Activated T-helper 17 cell treated with anti-CD3 and anti-CD28 coated beads, Interleukin-2, amount 50 U/mL, for 72 hours (primary cell): ENCODE measurements at places on chromosomes 5 and 9. TPM values are rescaled to one million over a fixed set of nuclear protein-coding genes. Genes with fewer than 3 reads are reported as not detected.

DNA sequence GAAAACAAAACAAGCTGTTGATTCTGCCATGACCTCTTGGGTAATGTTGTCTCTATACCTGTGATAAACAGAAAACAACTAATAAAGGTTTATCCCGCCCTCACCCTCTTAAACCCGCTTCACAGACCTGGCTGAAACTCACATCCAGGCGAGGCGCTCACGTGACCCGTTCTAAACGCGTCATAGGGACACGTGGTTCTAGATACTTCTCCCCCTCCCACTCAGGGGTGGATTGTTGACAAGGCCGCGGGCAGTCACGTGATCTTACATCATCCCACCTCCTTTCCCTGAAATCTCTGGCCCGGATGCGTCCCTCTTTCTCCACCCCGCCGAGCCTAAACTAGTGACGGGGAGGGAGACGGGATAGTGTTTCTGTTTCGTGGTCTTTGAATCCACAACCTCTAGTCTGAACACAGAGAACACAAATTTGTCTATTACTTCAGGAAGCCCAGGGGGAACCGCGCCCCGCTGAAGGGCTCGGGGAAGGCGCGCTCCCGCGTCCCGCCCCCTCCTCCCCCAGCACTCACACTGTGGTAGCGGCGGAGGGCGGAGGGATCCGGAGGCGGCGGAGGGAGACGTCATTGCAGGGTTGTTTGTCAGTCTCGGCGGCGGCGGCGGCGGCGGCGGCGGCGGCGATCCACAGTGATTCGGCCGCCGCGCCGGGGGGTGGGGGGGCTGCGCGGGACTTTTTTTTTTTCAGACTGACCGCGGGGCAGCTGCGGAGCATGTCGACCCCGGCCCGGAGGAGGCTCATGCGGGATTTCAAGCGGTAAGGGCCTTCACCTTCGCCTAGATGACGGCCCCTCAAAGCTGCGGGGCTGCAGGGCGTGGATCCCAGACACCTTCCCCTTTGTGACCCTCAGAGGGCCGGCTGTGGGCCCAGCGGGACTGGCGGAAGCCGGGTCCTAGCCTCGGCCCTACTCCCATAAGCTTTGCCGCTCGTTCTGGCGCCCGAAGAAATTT, at the start of gene UBE2B:
Gene UBE2B, plus strand, starts transcription at position 699 of the 963 bp plus-strand sequence. Its CDS starts 27 bp downstream, at position 726.
- peak; percentile 79 for ATAC-seq

DNA sequence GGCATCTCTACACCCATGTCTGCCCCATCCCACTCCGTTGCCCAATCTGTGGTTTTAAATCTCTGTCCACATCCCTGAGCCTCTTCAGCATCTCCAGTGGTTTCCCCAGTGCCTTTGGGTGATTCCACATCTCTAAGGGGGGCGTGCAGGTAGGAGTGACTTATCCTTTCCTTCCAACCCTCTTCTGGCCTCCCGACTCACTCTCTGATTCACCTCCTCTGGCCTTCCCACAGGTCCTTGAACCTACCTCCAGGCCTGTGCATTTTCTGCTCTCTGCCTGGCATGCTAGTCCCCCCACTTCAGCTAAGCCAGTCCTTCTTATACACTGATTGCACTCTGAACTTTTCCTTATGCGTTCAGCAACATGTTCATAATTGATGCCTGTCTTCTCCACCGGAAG, 99.0 kb downstream of the RALGPS1 start:
- ATAC-seq = peak; percentile 24

Gene IFNA13
- total RNA-seq = not detected

DNA sequence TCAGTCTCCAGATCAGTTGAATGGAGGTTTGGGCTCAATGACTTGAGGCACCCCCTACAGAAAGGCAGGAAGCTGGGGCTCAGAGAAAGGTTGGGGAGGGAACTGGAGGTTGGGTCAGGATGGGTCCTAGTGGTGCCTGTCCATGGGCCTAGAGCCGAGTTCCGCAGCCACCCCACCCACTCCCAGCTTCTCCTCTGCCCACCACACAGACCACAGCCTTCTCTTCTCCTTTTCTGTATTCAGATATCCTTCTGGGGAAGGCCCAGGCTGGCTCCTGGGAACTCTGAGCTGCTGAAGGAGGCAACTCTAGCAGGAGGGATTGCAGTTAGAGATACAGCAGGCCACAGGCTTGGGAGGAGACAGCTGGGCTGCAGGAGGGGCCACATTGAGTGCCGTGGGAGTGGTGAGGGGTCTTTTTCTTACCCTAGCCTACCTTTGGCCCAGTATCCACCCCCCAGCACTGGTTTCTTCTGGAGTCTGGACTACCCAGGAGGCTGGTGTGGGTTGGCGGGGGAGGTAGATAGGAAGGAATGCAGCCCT, 15.4 kb upstream of the PTGS1 start:
- ATAC-seq = no peak

DNA sequence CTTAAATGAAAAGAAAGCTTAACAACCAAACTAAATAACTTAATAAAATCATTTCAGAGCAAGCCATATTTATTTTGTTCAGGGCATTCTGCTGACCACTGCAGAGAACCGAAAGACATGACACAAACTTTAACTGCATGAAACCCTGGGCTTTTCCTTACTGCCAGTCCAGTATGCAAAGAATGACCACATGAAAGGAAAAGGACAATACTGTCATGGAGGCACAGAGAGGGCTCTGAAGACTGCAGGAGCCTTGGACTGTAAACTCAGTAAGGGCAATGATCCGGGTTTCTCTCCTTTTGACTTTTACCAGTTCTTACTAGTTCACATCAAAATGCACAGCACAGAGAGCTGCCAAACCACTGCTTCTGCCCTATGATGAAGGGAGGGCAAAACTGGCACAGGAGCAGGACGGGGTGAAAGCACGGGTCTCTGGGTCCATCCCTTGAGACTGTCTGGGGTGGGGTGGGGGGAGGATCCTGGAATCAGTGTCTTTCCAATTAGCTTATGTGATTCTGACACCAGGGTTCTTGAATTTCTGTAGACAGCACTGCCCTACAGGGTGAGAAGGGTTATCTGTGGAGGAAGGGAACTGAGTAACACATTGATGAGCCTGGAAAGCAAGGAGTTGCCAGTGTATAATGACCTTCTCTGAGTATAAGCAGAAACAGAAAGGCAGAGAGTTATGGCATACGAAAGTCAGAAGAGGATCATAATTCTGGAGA, 44.7 kb downstream of the RNF130 start:
- ATAC-seq = no peak

Gene TLE1
- 0.13 TPM for total RNA-seq

GRCh38 chr5:71471193-71471592, 15.7 kb downstream of the BDP1 start:
- no peak for ATAC-seq

Gene LCN10
- total RNA-seq = 1.0 TPM

DNA sequence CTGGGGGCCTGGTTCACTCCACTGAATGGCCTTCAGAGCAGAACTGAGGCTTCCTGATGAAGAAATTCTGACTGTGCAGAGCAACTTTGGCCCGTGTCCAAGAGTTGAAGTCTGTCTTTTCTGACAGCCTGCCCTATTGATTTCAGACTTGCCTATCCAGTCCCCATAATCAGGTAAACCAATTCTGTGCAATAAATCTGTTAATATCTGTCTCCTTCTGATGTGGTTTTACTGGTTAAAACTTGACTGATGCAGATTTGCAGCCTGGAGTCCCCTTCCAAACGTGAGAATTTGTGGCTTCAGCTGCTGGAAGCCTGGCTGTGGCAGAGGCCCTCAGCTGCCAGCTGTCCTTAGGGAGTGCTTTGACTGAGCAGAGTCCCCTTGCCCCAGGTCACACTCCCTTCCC, 283.9 kb upstream of the ANKRD55 start:
- no peak for ATAC-seq

Gene SLC36A2
- total RNA-seq = not detected

- ATAC-seq = peak; percentile 71
Observed at GRCh38 chr5:158910782-158911692, 188.7 kb downstream of the EBF1 start.

- no peak for ATAC-seq
Observed at GRCh38 chr9:110073356-110073905, 134.5 kb downstream of the C9orf152 start.

GRCh38 chr5:164392531-164392930, 887.1 kb downstream of the MAT2B start:
- ATAC-seq = no peak

DNA sequence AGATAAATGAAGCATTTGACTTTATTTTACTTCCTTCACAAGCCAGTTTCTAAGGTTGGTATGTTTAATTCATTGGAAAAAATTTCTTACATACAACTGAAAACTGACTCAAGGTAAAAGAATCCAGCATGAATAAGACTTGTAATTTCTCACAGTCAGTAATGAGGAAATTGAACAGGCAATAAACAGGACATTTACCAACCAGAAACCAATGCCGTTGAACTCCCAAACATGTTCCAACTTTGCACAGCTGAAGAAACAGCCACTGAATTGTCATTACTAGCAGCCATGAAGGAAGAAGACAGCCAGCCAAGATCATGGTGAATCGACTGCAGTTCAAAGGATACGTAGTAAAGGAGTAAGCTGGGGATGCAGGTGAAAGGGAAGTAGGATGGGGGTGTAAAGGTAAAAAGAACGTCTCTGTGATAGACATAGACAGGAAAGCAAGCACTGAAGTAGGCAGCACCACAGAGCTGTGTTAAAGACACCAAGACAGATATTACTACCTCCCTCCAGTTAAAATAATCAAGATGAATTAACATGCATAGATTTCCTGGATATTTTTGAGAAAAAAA, 21.3 kb upstream of the SLC12A2 start:
- no peak for ATAC-seq

DNA sequence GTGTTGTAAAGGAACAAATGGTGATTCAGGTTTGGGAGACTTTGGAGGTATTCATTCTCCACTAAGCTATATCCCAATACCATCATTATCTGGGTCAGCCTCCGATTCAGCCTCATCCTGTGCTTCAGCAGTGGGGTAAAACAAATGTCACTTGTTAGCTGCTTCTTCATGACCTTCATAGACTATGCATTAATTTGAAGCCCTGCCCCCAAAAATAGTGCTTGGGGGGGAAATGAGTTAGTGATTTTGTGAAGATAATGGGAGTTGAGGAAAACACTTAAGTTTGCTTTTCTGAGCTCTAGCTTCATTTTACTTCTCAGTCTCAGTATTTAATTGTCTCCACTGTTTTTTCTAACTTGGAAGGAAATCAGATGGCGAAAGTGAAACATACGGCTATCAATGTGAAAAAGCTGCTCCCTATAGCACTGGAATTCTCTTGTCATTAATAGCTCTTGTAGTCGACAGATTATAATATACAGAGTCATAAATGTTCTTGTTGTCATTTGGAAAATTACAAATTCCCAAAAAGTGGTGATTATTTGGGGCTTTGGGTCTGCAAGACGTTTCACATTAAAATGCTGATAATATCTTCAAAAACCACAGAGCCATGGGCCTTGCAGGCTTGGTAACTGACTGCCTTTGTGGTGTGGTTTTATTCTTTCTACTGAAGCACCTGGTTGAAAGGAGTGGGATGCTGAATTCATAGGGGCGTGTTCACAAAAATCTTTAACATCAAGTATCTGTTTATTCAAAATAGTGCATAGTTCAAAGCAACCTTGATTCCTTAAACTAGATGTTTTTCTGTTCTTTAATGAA, 40.0 kb downstream of the PIK3R1 start:
- ATAC-seq = peak; percentile 46

- ATAC-seq = peak; percentile 82
Observed at GRCh38 chr5:123441408-123441807, 18.2 kb upstream of the CEP120 start.

DNA sequence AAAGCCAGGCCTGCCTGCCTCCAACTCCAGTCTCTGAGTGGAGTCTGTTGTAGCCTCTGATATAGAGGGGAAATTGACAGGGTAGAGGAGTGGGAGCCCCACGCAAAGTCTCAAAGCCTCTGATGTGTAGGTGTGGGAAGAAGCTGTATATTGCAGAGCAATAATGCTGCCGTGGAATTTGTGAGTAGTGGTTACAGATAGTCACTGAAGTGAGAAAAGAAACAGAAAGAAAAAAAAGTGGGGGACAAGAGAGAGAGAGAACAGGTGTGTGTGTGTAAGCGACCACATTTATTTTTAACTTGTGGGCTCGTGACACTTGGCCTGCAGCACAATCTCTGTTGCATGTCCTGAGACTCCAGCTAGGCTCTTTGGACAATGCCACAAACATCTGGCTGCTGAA, 227.8 kb downstream of the NSG2 start:
- ATAC-seq = no peak

Gene SMIM33
- total RNA-seq = 0.90 TPM

DNA sequence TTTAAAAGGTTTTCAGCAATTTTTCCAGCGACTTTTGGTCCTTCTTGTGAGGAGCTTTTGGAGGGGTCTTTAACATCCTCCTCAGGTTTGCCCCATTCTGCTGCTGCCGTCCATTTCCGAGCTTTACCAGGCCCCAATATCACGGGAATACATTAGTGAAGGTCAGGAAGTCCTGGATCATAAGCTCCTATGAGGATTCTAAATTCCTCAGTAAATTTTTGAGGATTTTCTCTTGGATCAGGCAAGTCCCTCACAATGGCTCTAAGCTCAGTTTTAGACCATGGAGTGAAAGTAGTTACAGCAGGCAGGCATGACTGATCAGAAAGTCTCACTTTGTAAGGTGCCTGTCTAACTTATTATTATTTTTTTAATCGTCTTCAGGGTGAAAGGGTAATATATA, 17.2 kb upstream of the GBGT1 start:
- no peak for ATAC-seq

- ATAC-seq = no peak
Observed at GRCh38 chr5:169197343-169197742, 103.6 kb downstream of the SLIT3 start.

GRCh38 chr9:135925496-135926133, 18.3 kb upstream of the CAMSAP1 start:
- ATAC-seq = peak; percentile 58

DNA sequence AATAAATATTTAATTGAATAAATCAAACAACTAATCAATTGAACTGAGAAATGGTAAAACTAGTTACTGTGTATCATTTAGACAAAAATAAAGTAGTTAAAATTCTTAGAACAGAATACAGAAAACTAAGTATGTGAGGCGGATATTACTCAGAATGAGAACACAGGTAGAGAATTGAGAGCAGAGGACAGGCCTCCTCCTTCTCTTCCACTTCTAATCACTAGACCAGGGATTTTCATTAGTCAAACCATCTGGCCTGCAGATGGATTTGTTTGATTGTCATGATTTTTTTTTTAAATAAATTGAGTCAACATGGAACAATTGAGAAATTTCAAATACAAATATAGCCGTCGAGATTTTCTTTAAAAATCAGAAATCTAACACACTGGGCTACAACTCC, 198.6 kb upstream of the HMHB1 start:
- no peak for ATAC-seq

Gene CCDC69
- 27.4 TPM for total RNA-seq

- ATAC-seq = no peak
Observed at GRCh38 chr9:38107811-38108304, 38.8 kb upstream of the SHB start.

Gene EPB41L4A
- 0.30 TPM for total RNA-seq
